ENCODE measurements at places on chromosomes 6 and 20. TPM values are rescaled to one million over a fixed set of nuclear protein-coding genes. Genes with fewer than 3 reads are reported as not detected.

Gene ZDHHC14
- 11.4 TPM for total RNA-seq

Gene CFAP206
- 3.5 TPM for total RNA-seq

Gene RAB23
- total RNA-seq = 11.0 TPM

Gene PTGIS
- total RNA-seq = 0.11 TPM

Gene DCDC2
- total RNA-seq = not detected

Gene TSBP1
- total RNA-seq = not detected

Gene PAK1IP1
- 9.3 TPM for total RNA-seq

Gene SLC2A10
- total RNA-seq = 79.7 TPM

Gene NINL
- total RNA-seq = 23.6 TPM

Gene SNAI1
- not detected for total RNA-seq

Gene CALHM6
- total RNA-seq = 0.98 TPM

Measured in placental epithelial cell (primary cell).